Astrocyte (in vitro differentiated cells and primary cell): ENCODE measurements at places on chromosomes 4 and X. TPM values are rescaled to one million over a fixed set of nuclear protein-coding genes. Genes with fewer than 3 reads are reported as not detected.

- H3K4me3 ChIP-seq: no peak overlapping the region
- H3K27ac ChIP-seq: no peak overlapping the region
- H3K27me3 ChIP-seq: no peaks in the 10 kb centered on the region
- H3K36me3 ChIP-seq: no peaks in the 10 kb centered on the region
- no peak for DNase-seq
Observed at GRCh38 chr4:149343614-149344013, 472.0 kb downstream of the IQCM start.

GRCh38 chr4:150385606-150386005 lies 196.3 kb upstream of the MAB21L2 start:
- H3K36me3 ChIP-seq: no peaks in the 10 kb centered on the region
- DNase-seq: peak; percentile 90
- H3K4me1 ChIP-seq: peaks cover 6% of the 10 kb centered on the region
- no peaks in the 10 kb centered on the region for H3K27me3 ChIP-seq

- DNase-seq: no peak
- H3K4me3 ChIP-seq: no peak overlapping the region
- peaks cover 8% of the 10 kb centered on the region for H3K4me1 ChIP-seq
- no peak overlapping the region for H3K27ac ChIP-seq
- no peaks in the 10 kb centered on the region for H3K27me3 ChIP-seq
- peaks cover 3% of the 10 kb centered on the region for H3K36me3 ChIP-seq
Observed at GRCh38 chr4:140640150-140640748, 71.5 kb upstream of the UCP1 start.

DNA sequence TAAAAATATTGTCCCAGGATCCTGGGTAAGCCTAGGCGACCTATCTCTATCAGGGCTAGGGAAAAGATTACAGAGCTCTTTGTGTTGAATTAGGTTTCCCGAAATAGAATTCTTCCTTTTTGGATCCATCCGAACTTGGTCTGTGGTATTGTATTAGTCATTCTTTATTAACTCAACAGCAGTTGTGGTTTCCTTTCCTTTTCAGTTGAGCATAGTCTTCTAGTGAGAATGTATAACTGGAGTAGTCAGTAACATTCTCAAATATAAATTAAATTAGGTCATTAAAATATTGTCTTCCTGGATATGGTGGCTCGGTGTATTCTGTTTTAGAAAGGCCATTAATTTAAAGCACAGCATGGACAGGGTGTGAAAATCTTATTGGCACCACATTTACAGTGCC lies 520.4 kb downstream of the NLGN4X start:
- no peaks in the 10 kb centered on the region for H3K27me3 ChIP-seq
- peaks cover 3% of the 10 kb centered on the region for H3K4me1 ChIP-seq
- no peak overlapping the region for H3K27ac ChIP-seq
- no peaks in the 10 kb centered on the region for H3K36me3 ChIP-seq
- peak; percentile 74 for DNase-seq

DNA sequence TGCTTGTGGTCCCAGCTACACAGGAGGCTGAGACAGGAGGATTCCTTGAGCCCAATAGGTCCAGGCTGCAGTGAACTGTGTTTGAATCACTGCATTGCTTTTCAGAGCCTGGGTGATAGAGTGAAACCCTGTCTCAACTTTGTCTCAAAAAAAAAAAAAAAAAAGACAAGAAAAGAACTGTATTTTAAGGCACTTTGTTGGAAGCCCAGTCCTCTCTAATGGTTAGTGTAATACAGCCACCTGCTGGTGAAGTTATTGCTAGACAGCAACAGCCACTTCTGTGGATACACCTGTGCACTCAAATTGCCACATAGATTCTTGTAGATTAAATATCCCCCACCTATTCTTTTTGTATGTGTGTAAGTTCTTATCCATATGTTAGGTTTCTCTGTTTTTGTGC lies 10.1 kb upstream of the FGG start:
- no peak overlapping the region for H3K27ac ChIP-seq
- peak; percentile 23 for DNase-seq
- no peaks in the 10 kb centered on the region for H3K36me3 ChIP-seq
- H3K27me3 ChIP-seq: peaks cover 6% of the 10 kb centered on the region
- H3K4me1 ChIP-seq: peaks cover 3% of the 10 kb centered on the region

DNA sequence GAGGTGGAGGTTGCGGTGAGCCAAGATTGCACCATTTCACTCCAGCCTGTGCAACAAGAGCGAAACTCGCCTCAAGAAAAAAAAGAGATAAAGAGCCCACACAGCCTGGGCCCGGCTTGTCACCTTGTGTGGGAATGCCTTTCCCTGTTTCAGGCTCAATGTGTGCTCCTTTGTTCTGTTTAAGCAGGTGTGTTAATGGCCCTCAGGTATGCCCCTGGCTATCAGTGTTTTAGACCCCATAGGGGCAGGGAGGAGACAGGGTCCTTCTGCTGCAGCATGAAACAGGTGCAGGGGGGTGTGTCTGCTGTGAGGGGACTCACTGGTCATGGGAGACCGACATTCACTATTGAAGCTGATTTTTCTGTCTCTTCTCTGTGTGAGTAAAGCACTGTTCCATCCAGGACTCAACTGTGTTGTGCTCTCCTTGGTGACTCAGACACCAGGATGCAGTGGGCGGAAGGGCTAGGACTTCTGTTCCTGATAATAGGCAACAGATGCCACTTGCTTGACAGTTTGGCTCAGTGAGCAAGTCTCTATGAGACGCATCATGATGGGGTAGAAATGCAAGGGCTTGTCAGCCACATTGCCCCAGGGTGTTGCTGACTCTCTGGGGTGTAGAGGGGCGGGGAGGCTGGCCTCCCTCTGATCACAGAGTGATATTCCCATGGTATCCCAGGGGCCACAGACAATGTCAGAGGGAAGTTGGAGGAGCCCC lies 15.6 kb upstream of the LAP3 start:
- H3K27ac ChIP-seq: no peak overlapping the region
- no peaks in the 10 kb centered on the region for H3K36me3 ChIP-seq
- H3K4me1 ChIP-seq: peaks cover 9% of the 10 kb centered on the region
- peak; percentile 57 for DNase-seq
- H3K27me3 ChIP-seq: no peaks in the 10 kb centered on the region
- H3K4me3 ChIP-seq: no peak overlapping the region

GRCh38 chr4:88971536-88971935 lies 85.4 kb downstream of the FAM13A start:
- no peak overlapping the region for H3K4me3 ChIP-seq
- no peaks in the 10 kb centered on the region for H3K27me3 ChIP-seq
- H3K4me1 ChIP-seq: no peaks in the 10 kb centered on the region
- H3K27ac ChIP-seq: no peak overlapping the region
- no peaks in the 10 kb centered on the region for H3K36me3 ChIP-seq
- DNase-seq: no peak

DNA sequence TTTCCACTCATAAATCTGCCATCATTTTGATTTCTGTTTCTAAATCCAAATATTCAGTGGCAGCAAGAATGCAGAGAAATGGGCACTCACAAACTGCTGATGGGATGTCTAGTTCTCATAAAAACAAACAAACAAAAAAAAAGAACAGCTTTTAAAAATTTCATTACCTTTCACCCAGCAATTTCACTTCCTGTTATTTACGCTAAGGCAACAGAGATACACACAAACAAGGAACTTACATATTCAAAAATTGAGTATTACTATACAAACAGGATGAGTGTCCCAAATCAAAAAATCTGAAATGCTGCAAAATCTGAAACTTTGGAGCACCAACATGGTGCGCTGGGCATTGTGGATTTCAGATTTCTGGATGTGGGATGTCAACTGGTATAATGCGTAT lies 36.4 kb downstream of the FAT1 start:
- H3K4me3 ChIP-seq: no peak overlapping the region
- H3K27ac ChIP-seq: no peak overlapping the region
- H3K27me3 ChIP-seq: no peaks in the 10 kb centered on the region
- DNase-seq: no peak

GRCh38 chrX:24203072-24203808 lies 53.7 kb downstream of the ZFX start:
- no peaks in the 10 kb centered on the region for H3K4me1 ChIP-seq
- peaks cover 1% of the 10 kb centered on the region for H3K36me3 ChIP-seq
- no peaks in the 10 kb centered on the region for H3K27me3 ChIP-seq

DNA sequence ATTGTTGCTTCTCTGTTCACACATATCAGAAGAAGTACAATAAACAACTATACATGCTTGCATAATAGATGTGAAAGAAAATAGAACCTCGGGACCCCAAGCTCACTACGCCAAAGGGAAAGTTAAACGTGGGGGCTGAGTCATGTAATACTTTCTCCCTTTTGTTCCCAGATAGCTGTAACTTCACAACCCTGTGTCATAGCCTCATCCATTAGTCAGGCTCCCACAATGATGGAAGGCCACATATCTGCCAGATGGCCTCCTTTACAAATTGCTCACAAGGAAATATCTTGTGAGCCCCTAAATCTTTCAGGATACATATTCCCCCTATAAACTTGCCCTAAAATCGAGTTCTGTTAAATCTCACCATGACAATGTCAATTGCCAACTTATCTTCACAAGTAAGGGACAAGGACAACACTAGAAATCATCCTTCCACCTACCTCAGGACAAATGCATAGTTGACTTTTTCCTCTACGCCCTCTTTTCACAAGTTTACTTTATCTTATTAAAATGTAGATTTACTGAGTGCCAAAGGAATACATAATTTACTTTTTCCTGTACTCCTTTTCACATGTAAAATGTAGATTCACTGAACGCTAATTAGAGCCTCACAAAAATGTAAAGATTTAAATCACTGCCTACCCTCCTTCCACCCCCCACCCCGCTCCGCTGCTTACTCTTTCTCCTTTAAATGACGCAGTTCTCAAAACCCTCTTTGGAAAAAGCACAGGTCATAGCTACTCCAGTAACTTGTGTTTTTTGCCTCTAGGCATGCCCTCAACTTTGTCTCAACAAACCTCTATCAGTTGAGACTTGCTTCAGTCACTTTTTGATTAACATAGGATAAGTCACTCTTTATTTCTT lies 477.1 kb downstream of the DTHD1 start:
- H3K27me3 ChIP-seq: no peaks in the 10 kb centered on the region
- no peaks in the 10 kb centered on the region for H3K4me1 ChIP-seq
- H3K4me3 ChIP-seq: no peak overlapping the region
- DNase-seq: no peak
- no peak overlapping the region for H3K27ac ChIP-seq
- H3K36me3 ChIP-seq: no peaks in the 10 kb centered on the region

GRCh38 chr4:47499700-47500099 lies 14.6 kb downstream of the ATP10D start:
- H3K27me3 ChIP-seq: no peaks in the 10 kb centered on the region
- no peaks in the 10 kb centered on the region for H3K4me1 ChIP-seq
- no peak overlapping the region for H3K27ac ChIP-seq

- no peak overlapping the region for H3K27ac ChIP-seq
- H3K36me3 ChIP-seq: no peaks in the 10 kb centered on the region
- no peaks in the 10 kb centered on the region for H3K4me1 ChIP-seq
- H3K27me3 ChIP-seq: no peaks in the 10 kb centered on the region
- H3K4me3 ChIP-seq: no peak overlapping the region
- DNase-seq: no peak
Observed at GRCh38 chr4:60857130-60857753, 342.9 kb upstream of the ADGRL3 start.

- H3K36me3 ChIP-seq: no peaks in the 10 kb centered on the region
- DNase-seq: no peak
- H3K4me1 ChIP-seq: peaks cover 3% of the 10 kb centered on the region
Observed at GRCh38 chr4:95092766-95093165, 335.0 kb downstream of the BMPR1B start.

- H3K36me3 ChIP-seq: no peaks in the 10 kb centered on the region
- no peaks in the 10 kb centered on the region for H3K27me3 ChIP-seq
- H3K4me3 ChIP-seq: no peak overlapping the region
- no peaks in the 10 kb centered on the region for H3K4me1 ChIP-seq
- no peak overlapping the region for H3K27ac ChIP-seq
- DNase-seq: no peak
Observed at GRCh38 chr4:86159216-86159615, 200.6 kb downstream of the MAPK10 start.

GRCh38 chr4:1850276-1850675 lies 5.7 kb downstream of the LETM1 start:
- H3K36me3 ChIP-seq: peaks cover 10% of the 10 kb centered on the region
- H3K27me3 ChIP-seq: no peaks in the 10 kb centered on the region
- H3K4me3 ChIP-seq: no peak overlapping the region
- no peak overlapping the region for H3K27ac ChIP-seq
- peaks cover 5% of the 10 kb centered on the region for H3K4me1 ChIP-seq

DNA sequence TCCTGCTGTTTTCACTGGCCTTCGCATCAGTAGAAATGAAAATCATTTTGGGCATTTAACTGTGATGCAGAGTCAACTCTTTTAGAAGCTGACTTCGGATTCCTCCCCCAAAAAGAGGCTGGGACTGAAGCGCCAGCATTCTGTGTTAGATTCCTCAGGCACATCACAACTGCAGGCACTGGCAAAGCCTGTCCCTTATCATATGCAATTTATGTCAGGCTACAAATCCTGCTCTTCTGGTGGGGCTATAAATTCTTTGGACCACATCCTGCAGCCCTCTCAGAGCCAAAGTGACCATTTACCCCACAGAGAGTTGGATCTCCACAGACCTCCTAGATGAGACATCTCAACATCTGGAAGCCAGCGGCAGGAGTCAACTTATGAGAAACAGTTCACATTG lies 138.4 kb downstream of the CBR4 start:
- no peaks in the 10 kb centered on the region for H3K27me3 ChIP-seq
- H3K4me3 ChIP-seq: no peak overlapping the region
- peaks cover 15% of the 10 kb centered on the region for H3K36me3 ChIP-seq
- H3K4me1 ChIP-seq: peaks cover 41% of the 10 kb centered on the region
- H3K27ac ChIP-seq: peak overlapping the region; percentile 13

- H3K27ac ChIP-seq: no peak overlapping the region
- no peaks in the 10 kb centered on the region for H3K36me3 ChIP-seq
- peak overlapping the region; percentile 52 for H3K4me3 ChIP-seq
- H3K27me3 ChIP-seq: no peaks in the 10 kb centered on the region
- no peaks in the 10 kb centered on the region for H3K4me1 ChIP-seq
- peak; percentile 22 for DNase-seq
Observed at GRCh38 chrX:135974279-135974856, 580 bp upstream of the MMGT1 start.

GRCh38 chr4:149140841-149141240 lies 674.8 kb downstream of the IQCM start:
- no peak overlapping the region for H3K27ac ChIP-seq
- no peaks in the 10 kb centered on the region for H3K27me3 ChIP-seq

Gene MAGEB1
- total RNA-seq: not detected in 2 replicates

Gene SOD3
- 8.6 and 12.0 TPM in 2 replicates for total RNA-seq

Gene DGKK
- total RNA-seq: 0.05 TPM in 1 of 2 replicates, not detected in the other

Gene SUPT20HL2
- total RNA-seq: not detected in 2 replicates

Gene ASB5
- total RNA-seq: 0.43 and 0.65 TPM in 2 replicates

Gene DAPP1
- 0.41 and 0.59 TPM in 2 replicates for total RNA-seq

Gene TASL
- total RNA-seq: not detected in 2 replicates

Gene NDP
- total RNA-seq: not detected in 2 replicates

Gene PASD1
- total RNA-seq: not detected in 2 replicates
